ENCODE measurements at places on chromosomes 16 and 17.

DNA sequence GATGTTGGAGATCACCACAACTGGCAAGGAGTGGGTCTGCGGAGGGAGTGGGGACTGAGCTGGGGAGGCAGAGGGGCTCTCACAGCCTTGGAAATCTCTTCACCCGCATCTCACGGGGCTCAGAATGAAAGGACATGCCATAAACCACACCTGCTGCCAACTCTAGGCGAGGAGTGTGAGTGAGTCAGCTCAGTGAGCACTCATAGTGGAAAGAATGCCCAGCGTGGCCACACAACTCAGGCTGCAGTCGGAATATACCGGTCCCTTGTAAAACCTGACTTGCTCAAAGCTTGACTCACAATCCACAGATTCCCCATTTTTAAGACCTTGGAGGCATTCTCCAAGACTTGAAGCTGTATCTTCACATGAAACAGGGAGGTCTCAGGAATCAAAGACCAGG is 36.7 kb downstream of the STAT5A start:
- peaks cover 6% of the 10 kb centered on the region for H3K4me1 ChIP-seq
- H3K4me3 ChIP-seq, result no peak overlapping the region
- H3K36me3 ChIP-seq, result peaks cover 12% of the 10 kb centered on the region

GRCh38 chr16:54525104-54525503 is 238.5 kb upstream of the IRX3 start:
- H3K4me3 ChIP-seq, result no peak overlapping the region
- H3K4me1 ChIP-seq, result no peaks in the 10 kb centered on the region
- DNase-seq, result no peak
- no peaks in the 10 kb centered on the region for H3K27me3 ChIP-seq

GRCh38 chr17:21674242-21674731 is 18.0 kb upstream of the KCNJ18 start:
- no peak for DNase-seq
- no peaks in the 10 kb centered on the region for H3K36me3 ChIP-seq
- no peak overlapping the region for H3K4me3 ChIP-seq
- no peaks in the 10 kb centered on the region for H3K27me3 ChIP-seq

- H3K27ac ChIP-seq, result no peak overlapping the region
- H3K4me3 ChIP-seq, result no peak overlapping the region
- H3K36me3 ChIP-seq, result no peaks in the 10 kb centered on the region
Measured at GRCh38 chr17:74512036-74512435, 19.2 kb downstream of the CD300LB start.

DNA sequence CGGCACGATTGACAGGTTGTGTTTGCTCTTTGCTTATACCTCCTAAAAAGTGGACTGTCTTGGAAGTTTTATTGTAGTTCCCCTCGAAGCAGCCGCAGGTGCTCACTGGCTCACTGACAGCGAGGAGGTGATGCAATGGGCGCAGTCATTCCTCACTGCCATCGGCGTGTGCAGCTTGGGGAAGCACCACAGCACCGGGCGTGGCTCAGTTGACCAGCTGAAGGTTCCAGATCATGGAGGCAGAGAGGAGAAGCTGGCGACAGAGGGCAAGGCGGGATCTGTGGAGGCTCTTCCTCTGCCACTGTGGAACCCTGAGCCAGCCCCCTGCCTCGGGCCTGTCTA is 72.1 kb upstream of the TNRC6C start:
- peaks cover 8% of the 10 kb centered on the region for H3K4me1 ChIP-seq
- no peaks in the 10 kb centered on the region for H3K36me3 ChIP-seq
- DNase-seq, result peak; percentile 23
- no peak overlapping the region for H3K27ac ChIP-seq
- H3K4me3 ChIP-seq, result no peak overlapping the region

GRCh38 chr17:47335101-47335936 is 11.6 kb downstream of the EFCAB13 start:
- H3K4me3 ChIP-seq, result no peak overlapping the region
- H3K4me1 ChIP-seq, result no peaks in the 10 kb centered on the region
- no peak for DNase-seq
- no peaks in the 10 kb centered on the region for H3K27me3 ChIP-seq
- no peak overlapping the region for H3K27ac ChIP-seq

- DNase-seq, result no peak
- H3K4me3 ChIP-seq, result no peak overlapping the region
- no peaks in the 10 kb centered on the region for H3K27me3 ChIP-seq
- no peaks in the 10 kb centered on the region for H3K36me3 ChIP-seq
- H3K4me1 ChIP-seq, result peaks cover 12% of the 10 kb centered on the region
- H3K27ac ChIP-seq, result no peak overlapping the region
Measured at GRCh38 chr16:56238188-56238587, 46.9 kb downstream of the GNAO1 start.

- no peak overlapping the region for H3K27ac ChIP-seq
- no peak overlapping the region for H3K4me3 ChIP-seq
Measured at GRCh38 chr16:56294579-56294978, 103.3 kb downstream of the GNAO1 start.

- H3K36me3 ChIP-seq, result no peaks in the 10 kb centered on the region
- no peaks in the 10 kb centered on the region for H3K27me3 ChIP-seq
- H3K4me1 ChIP-seq, result peaks cover 30% of the 10 kb centered on the region
- DNase-seq, result peak; percentile 34
- H3K4me3 ChIP-seq, result no peak overlapping the region
Measured at GRCh38 chr17:2955931-2956582, 107.3 kb downstream of the OR1D5 start.

- no peaks in the 10 kb centered on the region for H3K4me1 ChIP-seq
- H3K27me3 ChIP-seq, result no peaks in the 10 kb centered on the region
- H3K4me3 ChIP-seq, result no peak overlapping the region
- no peak for DNase-seq
Measured at GRCh38 chr17:39969375-39969774, 6.6 kb downstream of the GSDMA start.

GRCh38 chr17:64920026-64920418 is 744 bp upstream of the LRRC37A3 start:
- no peak overlapping the region for H3K4me3 ChIP-seq
- H3K27ac ChIP-seq, result peak overlapping the region; percentile 92
- DNase-seq, result no peak
- peaks cover 2% of the 10 kb centered on the region for H3K4me1 ChIP-seq
- no peaks in the 10 kb centered on the region for H3K27me3 ChIP-seq

DNA sequence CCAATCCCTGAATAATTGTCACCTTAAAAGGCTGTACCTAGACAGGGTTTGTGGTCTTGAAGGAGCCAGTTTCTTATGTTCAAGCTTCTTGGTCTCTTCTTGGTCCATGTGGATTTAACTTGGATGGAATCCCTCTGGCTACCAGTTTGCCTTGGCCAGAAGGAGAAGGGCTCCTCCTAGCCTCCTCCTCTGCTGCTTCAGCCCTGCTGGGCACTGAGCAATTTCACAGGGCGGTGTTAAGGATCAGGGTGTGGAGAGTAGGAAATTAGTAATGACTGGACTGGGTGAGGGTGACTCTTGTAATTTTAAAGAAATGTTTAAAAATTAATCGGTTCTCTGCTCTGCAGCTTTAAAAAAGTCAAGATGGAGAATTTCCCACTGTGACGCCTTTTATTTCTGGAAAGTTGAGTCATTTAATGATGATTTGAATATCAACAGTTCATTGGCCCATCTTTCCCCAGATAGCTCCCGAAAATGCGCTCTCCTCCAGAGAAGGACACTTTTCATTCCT is 96.4 kb downstream of the MSI2 start:
- H3K27ac ChIP-seq, result no peak overlapping the region
- no peak for DNase-seq
- no peak overlapping the region for H3K4me3 ChIP-seq
- H3K36me3 ChIP-seq, result peaks cover 4% of the 10 kb centered on the region
- no peaks in the 10 kb centered on the region for H3K27me3 ChIP-seq
- peaks cover 19% of the 10 kb centered on the region for H3K4me1 ChIP-seq

GRCh38 chr17:5582209-5583185 is 1.8 kb downstream of the NLRP1 start:
- DNase-seq, result no peak
- H3K4me3 ChIP-seq, result no peak overlapping the region
- H3K4me1 ChIP-seq, result peaks cover 13% of the 10 kb centered on the region
- H3K27me3 ChIP-seq, result no peaks in the 10 kb centered on the region

DNA sequence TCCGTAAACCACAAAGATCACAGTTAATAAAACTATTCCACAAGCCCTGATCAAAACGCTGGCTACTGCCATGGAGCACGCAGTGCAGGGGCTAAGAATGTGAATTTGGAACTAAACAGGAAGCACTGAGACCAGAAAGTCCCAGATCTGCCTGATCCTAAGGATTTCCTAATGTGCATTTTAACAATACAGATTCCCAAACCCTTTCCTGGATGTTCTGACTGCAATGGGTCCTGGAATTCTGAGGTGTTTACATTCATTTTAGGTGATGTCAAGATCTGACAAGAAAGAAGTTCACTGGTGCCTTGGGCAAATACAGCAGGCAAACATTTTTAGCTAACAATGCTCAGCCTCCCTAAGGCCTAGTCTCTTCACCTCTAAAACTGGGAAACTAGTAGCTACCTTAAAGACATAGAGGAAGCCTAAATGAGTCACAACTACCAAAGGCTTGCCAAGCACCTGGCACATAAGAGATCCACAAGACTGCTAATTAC is 10.3 kb downstream of the NSMCE1 start:
- H3K27ac ChIP-seq, result peak overlapping the region; percentile 82
- peaks cover 6% of the 10 kb centered on the region for H3K4me1 ChIP-seq
- no peaks in the 10 kb centered on the region for H3K36me3 ChIP-seq
- no peaks in the 10 kb centered on the region for H3K27me3 ChIP-seq

DNA sequence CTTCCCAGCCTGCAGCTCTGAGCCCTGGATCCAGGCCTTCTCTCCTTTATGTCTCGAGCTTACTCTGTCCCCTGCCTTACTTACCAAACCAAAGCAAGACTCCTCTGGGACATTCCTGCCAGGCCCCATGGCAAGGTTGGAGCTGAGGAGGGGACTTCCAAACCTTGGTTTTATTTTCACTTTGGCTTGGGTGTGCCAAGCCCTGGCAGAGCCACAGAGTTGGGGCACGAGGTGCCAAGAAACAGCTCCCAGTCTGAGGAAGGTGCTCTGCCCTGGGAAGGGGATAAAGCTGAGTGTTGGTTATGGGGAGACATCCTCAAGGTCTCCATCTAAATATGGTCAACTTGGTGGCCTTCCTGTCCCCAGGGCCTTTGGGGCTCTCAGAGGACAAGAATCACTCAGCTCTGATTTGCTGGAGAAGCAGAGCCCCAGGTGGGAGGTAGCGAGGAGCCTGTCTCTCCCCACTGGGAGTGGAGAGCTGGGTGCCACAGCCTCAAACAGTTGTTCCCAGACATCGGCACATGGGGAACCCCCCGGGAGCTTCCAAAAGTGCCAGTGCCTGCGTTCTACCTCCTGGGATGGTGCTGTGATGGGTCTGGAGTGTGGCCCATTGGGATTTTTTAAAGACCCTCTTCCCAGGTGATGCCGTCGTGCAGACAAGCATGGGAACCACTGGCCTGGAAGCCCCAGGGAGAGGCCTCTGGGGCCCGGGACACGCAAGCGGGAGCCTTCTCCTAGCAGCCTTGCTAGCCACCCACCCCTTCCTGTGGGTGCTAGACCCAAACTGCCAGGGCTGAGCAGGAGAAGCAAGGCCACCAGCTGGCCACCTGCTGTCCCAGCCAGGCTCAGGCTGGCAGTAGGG is 10.3 kb downstream of the NLRC5 start:
- no peak overlapping the region for H3K4me3 ChIP-seq
- no peaks in the 10 kb centered on the region for H3K4me1 ChIP-seq
- no peaks in the 10 kb centered on the region for H3K27me3 ChIP-seq

DNA sequence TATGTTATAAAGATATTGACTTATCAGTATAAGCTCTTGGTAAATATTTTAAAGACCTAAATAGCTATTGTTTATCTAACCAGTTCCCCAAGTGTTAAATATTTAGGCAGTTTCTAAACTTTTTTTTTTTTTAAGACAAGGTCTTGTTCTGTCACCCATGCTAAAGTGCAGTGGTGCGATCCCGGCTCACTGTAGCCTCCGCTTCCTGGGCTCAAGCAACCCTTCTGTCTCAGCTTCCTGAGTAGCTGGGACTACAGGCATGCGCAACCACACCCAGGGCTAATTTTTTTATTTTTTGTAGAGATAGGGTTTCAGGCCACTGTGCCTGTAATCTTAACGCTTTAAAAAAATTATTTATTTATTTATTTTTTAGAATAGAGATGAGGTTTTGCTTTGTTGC is 43.5 kb downstream of the SNX29 start:
- no peaks in the 10 kb centered on the region for H3K27me3 ChIP-seq
- no peaks in the 10 kb centered on the region for H3K36me3 ChIP-seq
- no peaks in the 10 kb centered on the region for H3K4me1 ChIP-seq
- no peak overlapping the region for H3K27ac ChIP-seq
- DNase-seq, result no peak

Measured in trophoblast cell (in vitro differentiated cells and primary cell).